Endothelial cell (in vitro differentiated cells): ENCODE measurements at places on chromosomes 7 and 10. TPM values are rescaled to one million over a fixed set of nuclear protein-coding genes. Genes with fewer than 3 reads are reported as not detected.

The PON1 gene
- 1.5 TPM for total RNA-seq

The LHPP gene
- total RNA-seq: 4.2 TPM

The ZNF488 gene
- total RNA-seq: 0.41 TPM

- H3K27me3 ChIP-seq: no peaks in the 10 kb centered on the region
- no peak overlapping the region for H3K4me3 ChIP-seq
- H3K36me3 ChIP-seq: peaks cover 49% of the 10 kb centered on the region
Measured at GRCh38 chr7:66804001-66804400, 63.5 kb downstream of the RABGEF1 start.

GRCh38 chr10:28793482-28793881 is 116.2 kb downstream of the BAMBI start:
- DNase-seq: no peak
- H3K36me3 ChIP-seq: no peaks in the 10 kb centered on the region
- no peak overlapping the region for H3K4me3 ChIP-seq
- no peak overlapping the region for H3K27ac ChIP-seq

DNA sequence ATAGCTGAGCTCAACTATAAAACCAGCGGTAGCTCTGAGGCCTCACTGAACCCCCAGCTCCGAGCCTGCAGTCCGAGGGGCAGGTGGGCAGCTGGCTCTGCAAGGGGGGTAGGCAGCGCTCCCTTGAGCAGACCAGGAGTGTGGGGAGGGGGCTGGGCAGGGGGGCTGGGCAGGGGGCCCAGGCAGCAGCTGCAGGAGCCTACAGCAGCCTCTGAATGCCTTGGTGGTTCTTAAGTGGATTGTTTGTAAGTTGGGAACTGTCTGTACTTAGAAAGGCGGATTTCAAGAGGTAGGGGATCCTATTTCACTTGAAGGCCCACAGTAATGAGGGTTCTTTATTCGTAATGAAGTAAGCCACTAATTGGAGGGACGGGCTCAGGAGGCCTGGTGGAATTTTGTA is 72.3 kb downstream of the ICA1 start:
- peaks cover 12% of the 10 kb centered on the region for H3K4me1 ChIP-seq
- H3K36me3 ChIP-seq: peaks cover 7% of the 10 kb centered on the region

DNA sequence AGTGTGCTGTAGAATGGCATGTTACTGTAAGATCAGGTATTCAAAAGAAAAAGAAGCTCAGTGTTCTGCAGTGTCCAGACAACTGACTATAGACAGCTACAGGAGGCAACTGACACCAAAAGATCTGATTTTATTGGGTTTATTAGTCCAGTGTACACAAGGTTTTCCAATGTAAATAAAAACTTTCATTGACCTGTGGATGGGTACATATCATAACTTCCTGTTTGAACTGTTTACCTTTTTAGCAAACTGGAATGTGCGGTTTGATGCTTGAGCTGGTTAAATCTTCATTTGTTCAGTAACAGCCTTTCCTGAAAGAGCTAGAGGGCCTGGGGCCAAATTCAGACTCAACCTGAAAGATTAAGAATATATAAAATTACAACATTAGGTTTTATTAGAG is 172.6 kb upstream of the SP8 start:
- no peak for DNase-seq
- H3K27me3 ChIP-seq: no peaks in the 10 kb centered on the region
- H3K4me3 ChIP-seq: no peak overlapping the region
- H3K36me3 ChIP-seq: no peaks in the 10 kb centered on the region

The TWIST1 gene
- 2.4 TPM for total RNA-seq

- DNase-seq: no peak
- H3K27me3 ChIP-seq: peaks cover 12% of the 10 kb centered on the region
- H3K36me3 ChIP-seq: peaks cover 48% of the 10 kb centered on the region
- H3K4me1 ChIP-seq: peaks cover 3% of the 10 kb centered on the region
- peak overlapping the region; percentile 39 for H3K4me3 ChIP-seq
- H3K27ac ChIP-seq: no peak overlapping the region
Measured at GRCh38 chr7:48107926-48108472, 18.9 kb downstream of the UPP1 start.

- no peaks in the 10 kb centered on the region for H3K27me3 ChIP-seq
- DNase-seq: no peak
- H3K27ac ChIP-seq: no peak overlapping the region
- H3K36me3 ChIP-seq: peaks cover 7% of the 10 kb centered on the region
Measured at GRCh38 chr7:139355320-139355719, 4.4 kb upstream of the LUC7L2 start.

The MRLN gene
- total RNA-seq: not detected

GRCh38 chr10:10786109-10787090 is 231.3 kb upstream of the CELF2 start:
- no peaks in the 10 kb centered on the region for H3K4me1 ChIP-seq
- H3K36me3 ChIP-seq: peaks cover 7% of the 10 kb centered on the region
- H3K27me3 ChIP-seq: no peaks in the 10 kb centered on the region
- H3K4me3 ChIP-seq: no peak overlapping the region
- H3K27ac ChIP-seq: no peak overlapping the region
- no peak for DNase-seq

DNA sequence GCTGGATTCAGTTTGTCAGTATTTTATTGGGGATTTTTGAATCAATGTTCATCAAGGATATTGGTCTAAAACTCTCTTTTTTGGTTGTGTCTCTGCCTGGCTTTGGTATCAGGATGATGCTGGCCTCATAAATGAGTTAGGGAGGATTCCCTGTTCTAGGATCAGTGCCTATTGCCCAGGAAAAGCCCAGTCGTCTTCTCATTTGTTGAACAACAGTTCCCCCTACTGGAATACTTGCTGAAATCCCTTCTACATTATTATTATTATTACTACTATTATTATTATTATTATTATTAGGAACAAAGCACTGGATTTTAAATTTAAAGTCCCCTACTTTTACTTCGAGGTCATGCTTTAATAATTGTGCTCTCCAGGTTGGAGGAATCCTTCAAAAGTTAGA is 528.9 kb downstream of the MAGI2 start:
- no peaks in the 10 kb centered on the region for H3K36me3 ChIP-seq
- DNase-seq: peak; percentile 4
- H3K27ac ChIP-seq: no peak overlapping the region
- H3K4me3 ChIP-seq: no peak overlapping the region
- no peaks in the 10 kb centered on the region for H3K27me3 ChIP-seq

The TMEM236 gene
- total RNA-seq: 0.05 TPM

The TUBAL3 gene
- not detected for total RNA-seq

The MRM2 gene
- total RNA-seq: 19.1 TPM

The ZNF107 gene
- 10.4 TPM for total RNA-seq

GRCh38 chr7:122448893-122449589 is 144.5 kb upstream of the FEZF1 start:
- peaks cover 2% of the 10 kb centered on the region for H3K27me3 ChIP-seq
- H3K4me3 ChIP-seq: no peak overlapping the region
- H3K4me1 ChIP-seq: no peaks in the 10 kb centered on the region
- DNase-seq: no peak

The CNPY1 gene
- total RNA-seq: not detected

GRCh38 chr7:150382123-150382843 is 3.2 kb downstream of the ZNF775 start:
- no peak overlapping the region for H3K27ac ChIP-seq
- peaks cover 9% of the 10 kb centered on the region for H3K36me3 ChIP-seq
- peaks cover 30% of the 10 kb centered on the region for H3K4me1 ChIP-seq
- DNase-seq: no peak
- peaks cover 17% of the 10 kb centered on the region for H3K27me3 ChIP-seq

The ACTL6B gene
- total RNA-seq: not detected

DNA sequence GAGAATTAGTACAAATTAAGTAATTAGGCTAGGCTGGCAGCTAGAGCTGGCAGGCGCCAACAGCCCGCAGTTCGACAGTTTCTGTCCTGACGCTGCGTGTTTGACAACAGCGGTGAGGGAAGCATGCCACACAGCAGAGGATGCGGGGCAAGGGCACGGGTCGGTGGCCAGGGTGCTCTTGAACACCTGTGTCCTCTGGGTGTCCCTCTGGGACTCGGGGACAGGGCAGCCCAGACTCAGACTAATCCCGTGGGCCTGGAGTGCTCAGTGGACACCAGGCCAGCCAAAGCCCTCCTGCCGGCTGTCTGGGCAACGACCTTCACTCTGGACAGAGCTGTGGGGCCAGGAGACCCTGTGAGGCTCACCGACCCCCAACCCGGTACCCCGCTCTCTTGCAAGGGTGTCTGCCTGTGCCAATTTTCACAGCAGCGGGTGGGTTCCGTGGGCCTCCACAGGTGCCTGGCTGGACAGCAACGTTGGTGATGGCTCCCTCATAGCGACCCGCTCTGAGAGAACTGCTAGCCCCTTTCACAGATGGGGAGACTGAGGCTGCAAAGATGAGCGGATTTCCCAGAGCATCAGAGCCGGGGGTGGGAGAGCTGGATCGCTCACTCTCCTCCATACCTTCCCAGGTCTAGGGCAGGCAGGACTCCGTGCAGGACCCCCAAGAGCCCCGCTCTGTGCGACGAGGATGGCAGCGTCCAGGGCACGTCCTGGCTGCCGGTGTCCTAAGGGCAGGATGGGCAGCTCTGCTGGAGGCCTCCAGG is 48.5 kb downstream of the FOXL3 start:
- H3K4me1 ChIP-seq: no peaks in the 10 kb centered on the region
- peaks cover 5% of the 10 kb centered on the region for H3K36me3 ChIP-seq
- no peak overlapping the region for H3K4me3 ChIP-seq
- H3K27me3 ChIP-seq: peaks cover 18% of the 10 kb centered on the region
- no peak for DNase-seq

DNA sequence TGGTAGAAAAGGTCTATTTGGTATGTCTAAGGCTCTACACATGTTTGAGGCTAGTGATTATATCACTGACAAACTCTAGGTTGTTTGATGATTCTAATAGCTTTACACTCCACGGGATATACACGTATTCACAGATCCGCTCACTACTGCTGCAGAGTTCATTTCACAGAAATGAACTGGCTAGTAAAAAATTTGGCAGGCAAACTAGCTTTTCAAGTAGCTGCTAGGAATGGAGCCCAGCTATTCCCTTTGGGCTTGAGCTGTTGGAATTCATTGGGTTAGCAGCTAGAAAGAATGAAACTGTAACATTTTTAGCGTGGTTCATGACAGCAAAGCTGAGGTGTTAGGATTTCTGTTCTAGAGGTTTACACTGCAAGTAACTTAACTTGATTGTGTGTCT is 37.6 kb downstream of the R3HCC1L start:
- no peaks in the 10 kb centered on the region for H3K36me3 ChIP-seq
- no peak overlapping the region for H3K4me3 ChIP-seq
- H3K27ac ChIP-seq: no peak overlapping the region
- peaks cover 4% of the 10 kb centered on the region for H3K4me1 ChIP-seq
- DNase-seq: no peak
